ENCODE measurements at places on chromosomes 7 and 10. TPM values are rescaled to one million over a fixed set of nuclear protein-coding genes. Genes with fewer than 3 reads are reported as not detected.

Gene GJD4
- not detected for total RNA-seq

Gene ACTR3C
- total RNA-seq = 4.0 TPM

Gene RBM20
- total RNA-seq = 3.3 TPM

Gene WNT8B
- total RNA-seq = 0.07 TPM

Gene FAM53B
- 16.1 TPM for total RNA-seq

Gene GIMAP2
- 0.48 TPM for total RNA-seq

Gene MARVELD1
- total RNA-seq = 37.2 TPM

Gene MMD2
- total RNA-seq = not detected

Gene UCN3
- total RNA-seq = not detected

Gene SFTPD
- not detected for total RNA-seq

Gene SSC4D
- 6.4 TPM for total RNA-seq

Gene KIAA1549
- total RNA-seq = 5.8 TPM

Gene ARF5
- total RNA-seq = 355 TPM

Gene C10orf90
- not detected for total RNA-seq

Gene PLPP4
- total RNA-seq = 5.3 TPM

Gene AMPH
- total RNA-seq = 0.25 TPM

Gene TRPV5
- not detected for total RNA-seq

Gene KIAA1217
- total RNA-seq = 18.9 TPM

Gene CTAGE4
- total RNA-seq = 4.2 TPM

Gene BTBD16
- 2.0 TPM for total RNA-seq

Gene HDAC9
- 84.5 TPM for total RNA-seq

Gene FGFR2
- 8.9 TPM for total RNA-seq

Gene NANOS1
- 0.88 TPM for total RNA-seq

Gene AKR1D1
- not detected for total RNA-seq

Gene OPALIN
- total RNA-seq = not detected
